Gastroesophageal sphincter (tissue), 4 donors: ENCODE measurements at places on chromosomes 6 and 20.

- ATAC-seq: no peak
These were observed 215.8 kb downstream of the EYA4 start for GRCh38 chr6:133456944-133457343.

DNA sequence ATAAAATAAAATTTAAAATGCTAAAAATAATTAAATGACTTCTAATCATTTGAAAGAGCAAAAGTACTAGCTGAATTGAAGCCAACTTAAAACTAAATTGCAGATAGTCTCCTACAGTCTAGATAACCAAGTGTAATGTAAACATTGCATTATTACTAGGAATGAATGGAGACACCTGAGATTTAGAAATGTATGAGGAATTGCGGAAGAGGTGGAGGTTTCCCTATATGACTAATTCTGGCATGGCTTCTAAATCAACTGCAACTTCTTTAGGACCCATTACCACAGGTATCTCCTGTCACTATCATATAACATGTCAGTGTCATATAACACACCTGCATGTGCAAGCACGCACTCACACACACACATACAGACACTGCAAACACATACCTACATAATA lies 13.2 kb upstream of the GPR6 start:
- no peak for ATAC-seq

GRCh38 chr6:34559651-34560365 lies 3.7 kb upstream of the SPDEF start:
- ATAC-seq: no peak

- ATAC-seq: no peak
These were observed 199.5 kb downstream of the ADGRB3 start for GRCh38 chr6:68834551-68834950.

- ATAC-seq: no peak
These were observed 96.2 kb upstream of the RNF217 start for GRCh38 chr6:124866040-124866439.

- no peak for ATAC-seq
These were observed 6.2 kb downstream of the SLC9A8 start for GRCh38 chr20:49818816-49819215.
